ENCODE measurements at places on chromosomes 6 and 20.

- no peak for DNase-seq
Observed at GRCh38 chr6:21909321-21909720, 315.8 kb downstream of the SOX4 start.

DNA sequence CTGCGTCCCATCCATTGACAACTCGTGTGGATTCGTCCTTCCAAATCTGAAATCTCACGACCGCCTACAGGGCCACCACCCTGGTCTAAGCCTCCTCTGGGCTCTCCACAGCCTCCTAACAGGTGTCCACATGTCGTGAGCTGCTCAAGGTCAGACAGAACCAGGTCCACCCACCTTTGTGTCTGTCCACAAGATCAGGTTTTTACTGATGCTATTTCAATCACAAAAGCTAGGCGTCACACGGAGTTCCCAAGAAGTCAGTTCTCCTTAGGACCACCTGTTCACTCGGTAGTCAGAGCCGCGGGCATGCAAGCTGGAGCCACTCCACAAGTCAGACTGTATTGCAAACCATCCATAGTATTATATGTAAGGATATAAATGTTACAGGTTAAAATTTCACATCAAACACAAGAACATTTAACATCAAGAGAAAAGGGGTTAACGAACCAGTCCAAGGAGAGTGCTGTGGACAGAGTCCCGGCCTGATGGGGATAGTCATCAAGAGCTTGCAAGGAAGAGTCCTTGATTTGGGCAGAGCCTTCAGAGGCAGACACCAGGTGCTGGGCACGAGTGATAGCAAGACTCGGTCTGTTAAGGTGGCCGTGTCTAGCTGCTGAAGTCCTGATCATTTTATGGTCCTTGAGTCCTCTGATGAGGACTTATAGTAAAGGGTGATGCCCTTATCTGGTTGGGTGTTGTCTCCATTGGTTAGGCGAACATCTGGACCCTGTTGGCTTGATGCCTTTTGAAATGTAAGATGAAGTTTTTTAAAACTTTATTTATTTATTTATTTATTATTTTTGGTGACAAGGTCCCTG lies 731 bp upstream of the DNPH1 start:
- no peak for DNase-seq

GRCh38 chr6:35736982-35737412 lies at the start of gene ARMC12:
Gene ARMC12, plus strand, starts transcription at chr6:35737032. Its CDS starts 77 bp downstream, at chr6:35737109.
- DNase-seq, result no peak

- DNase-seq, result no peak
Observed at GRCh38 chr6:105250533-105250932, 70.7 kb upstream of the POPDC3 start.

DNA sequence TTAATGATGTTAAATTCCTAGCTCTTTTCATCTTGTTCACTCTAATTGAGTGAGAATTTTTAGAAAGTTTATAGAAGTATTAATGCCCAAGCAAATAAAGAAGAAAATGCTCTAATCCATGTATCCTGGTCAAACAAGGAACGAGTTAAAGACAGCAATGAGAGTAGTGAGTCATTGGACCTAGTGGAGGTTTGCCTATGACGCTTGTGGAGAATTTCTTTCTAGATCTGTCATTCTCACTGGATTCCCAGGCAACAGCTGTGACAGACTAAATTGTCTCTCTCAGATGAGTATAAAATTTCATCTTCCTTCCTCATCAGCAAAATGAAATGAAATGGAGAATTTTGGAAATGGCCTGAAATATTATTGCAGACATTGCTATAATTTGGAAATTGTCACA lies 127.9 kb downstream of the COL19A1 start:
- DNase-seq, result no peak

DNA sequence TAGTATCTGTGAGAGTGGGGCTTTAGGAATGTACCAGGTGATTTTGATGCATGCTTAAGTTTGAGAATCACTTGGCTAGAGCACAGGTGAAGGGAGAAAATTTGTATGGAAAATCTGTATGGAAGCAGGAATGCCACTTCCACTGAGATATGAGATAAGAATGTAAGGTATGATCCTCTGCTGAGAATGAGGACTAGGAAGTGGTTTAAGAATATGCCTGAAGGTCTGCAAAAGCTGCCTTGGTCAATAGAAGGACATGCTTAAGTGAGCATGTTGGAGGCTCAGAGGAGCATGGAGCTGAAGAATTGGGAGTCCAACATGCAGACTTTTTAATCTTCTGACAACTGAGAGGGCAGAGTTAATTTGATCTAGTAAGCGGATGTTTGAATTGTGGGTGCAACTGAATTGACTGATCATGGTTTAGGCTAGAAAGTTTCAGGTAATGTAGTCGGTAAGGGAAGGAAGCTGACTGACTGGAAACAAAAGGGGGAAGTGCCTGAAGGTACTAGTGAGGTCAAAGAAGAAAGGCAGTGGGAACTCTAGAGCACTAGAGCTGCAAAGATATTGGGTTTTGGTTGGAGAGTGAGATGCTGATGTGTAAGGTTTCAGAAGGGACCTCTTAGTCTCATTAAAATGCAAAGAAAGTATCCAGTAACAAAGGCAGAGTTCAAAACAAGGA lies 28.6 kb upstream of the NOTCH4 start:
- DNase-seq, result no peak

- DNase-seq, result no peak
Observed at GRCh38 chr20:14745830-14746229, 408.4 kb upstream of the FLRT3 start.

DNA sequence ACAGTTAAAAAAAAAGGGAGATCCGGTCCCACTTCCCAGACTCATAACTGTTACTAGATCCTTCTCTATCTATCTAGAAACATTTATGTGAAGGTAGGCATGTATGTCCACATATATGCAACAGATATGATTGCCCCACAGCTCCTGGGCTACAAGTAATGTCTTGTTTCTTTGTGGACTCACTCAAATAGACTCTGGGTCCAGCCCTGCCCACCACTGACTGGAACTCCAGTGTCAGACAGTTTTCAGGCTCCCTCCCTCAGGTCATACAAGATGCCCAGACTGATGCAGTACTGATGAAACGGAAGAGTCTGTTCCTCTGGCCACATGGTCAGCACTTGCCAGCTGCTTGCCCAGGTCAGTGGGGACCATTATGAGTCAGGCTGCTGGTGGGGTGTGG lies 30.8 kb upstream of the IER3 start:
- DNase-seq, result no peak

- DNase-seq, result no peak
Observed at GRCh38 chr6:107662333-107662732, 161.8 kb downstream of the SCML4 start.

- no peak for DNase-seq
Observed at GRCh38 chr20:35263532-35264341, 14.2 kb downstream of the MMP24OS start.

GRCh38 chr6:11712760-11713159 lies 65.8 kb downstream of the ADTRP start:
- DNase-seq, result no peak

- no peak for DNase-seq
Observed at GRCh38 chr20:7650086-7650879, 290.0 kb downstream of the HAO1 start.

- no peak for DNase-seq
Observed at GRCh38 chr6:125810445-125810844, 19.7 kb downstream of the NCOA7 start.

DNA sequence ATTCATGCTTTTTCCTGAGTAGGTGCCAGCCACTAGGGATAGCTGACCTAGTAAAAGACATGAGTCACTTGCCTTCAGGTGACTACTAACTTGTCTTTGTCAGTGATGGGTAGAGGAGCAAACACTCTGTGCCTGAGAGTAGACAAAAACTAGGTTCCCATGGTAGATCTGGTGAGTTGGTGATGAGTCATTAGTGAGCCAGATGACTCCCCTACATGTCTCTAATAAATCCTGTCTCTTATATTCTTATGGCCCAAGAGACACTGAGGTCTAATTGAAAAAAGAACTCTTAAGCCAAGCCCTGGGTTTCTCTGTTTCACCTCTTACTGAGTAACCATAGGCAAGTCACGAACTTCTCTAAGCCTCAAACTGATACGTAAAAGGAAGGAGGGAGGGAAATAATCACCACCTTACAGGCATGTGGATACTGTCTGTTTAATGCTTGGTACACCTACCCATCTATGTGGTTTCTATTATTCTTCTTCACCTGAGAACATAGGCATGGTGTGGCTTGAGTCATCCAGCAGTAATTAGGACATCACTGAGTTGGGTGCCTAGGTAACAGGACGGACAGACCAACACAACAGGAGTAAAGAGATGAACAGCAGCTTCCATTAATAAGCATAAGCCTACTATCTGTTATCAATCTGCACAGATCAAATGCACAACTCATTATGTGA lies 20.3 kb downstream of the TTPAL start:
- DNase-seq, result no peak

- no peak for DNase-seq
Observed at GRCh38 chr20:796921-797320, 28.6 kb upstream of the SLC52A3 start.

DNA sequence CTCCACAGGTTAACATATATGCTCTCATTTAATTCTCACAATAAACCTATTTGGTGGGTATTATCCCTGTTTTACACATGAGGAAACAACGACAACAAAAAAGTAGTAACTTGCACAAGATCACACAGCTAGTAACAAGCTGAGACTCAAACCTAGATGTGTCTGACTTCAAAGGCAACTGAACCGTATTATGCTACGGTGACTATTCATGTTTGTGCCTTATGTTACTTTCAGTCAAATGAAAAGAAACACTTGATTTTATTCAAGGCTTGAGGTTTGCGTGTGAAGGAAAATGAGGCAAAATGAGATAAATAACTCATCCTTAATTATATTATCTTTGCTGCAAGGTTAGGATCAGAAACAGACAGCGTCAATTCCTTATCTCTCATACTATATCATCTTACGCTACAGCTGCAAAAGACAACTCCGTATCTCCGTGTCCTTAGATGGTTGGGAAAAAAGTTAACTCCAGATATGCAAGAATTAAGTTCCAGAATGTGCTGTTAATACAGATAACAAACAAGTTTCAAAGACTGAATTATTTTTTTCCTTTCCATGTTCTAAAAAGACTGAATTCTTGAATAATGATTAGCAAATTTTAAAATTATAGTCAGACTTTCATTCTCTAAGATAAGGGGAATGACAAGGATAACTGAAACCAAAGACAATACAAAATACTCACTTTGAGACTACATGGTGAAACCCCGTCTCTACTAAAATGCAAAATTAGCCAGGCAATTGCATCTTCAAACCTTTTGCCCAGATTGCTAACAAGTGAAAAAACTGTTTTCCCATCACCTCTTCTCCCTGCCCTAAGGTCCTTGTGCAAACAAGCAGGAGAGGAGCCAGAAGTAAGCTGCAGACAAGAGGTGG lies 27.8 kb downstream of the STAU1 start:
- no peak for DNase-seq

DNA sequence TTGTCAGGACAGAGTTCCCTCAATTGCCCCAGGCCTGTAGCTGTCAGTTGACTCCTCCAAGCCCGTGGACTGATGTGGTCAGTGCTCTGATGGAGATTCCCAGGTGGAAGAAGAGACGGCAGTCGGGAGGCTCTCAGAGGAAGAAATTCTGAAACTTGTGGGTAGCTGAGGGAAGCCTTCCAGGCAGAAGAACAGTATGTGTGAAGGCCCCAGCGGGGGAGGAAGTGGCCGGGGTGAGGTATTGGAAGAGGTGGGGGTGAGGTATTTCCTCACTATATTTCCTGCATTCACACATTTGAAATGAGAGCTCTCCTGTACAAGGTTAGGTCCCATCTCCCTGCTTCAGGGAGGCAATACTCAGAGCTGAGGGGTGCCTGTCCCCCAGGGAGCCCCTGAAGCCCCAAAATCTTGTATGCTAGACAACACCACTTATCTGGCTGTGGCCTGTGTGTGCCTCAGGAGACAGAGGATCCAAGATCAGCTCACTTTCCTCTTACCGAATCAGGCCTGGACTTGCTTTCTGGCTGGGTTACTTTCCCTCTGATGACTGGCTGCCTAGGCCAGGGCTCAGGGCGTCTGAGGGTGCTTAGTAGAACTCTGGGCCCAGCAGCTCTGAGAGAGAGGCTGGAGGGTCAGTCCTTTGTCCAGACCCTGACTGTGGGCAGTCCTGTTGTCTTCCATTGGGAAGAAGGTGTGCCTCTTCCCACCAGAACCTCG lies 49.3 kb upstream of the MYL9 start:
- DNase-seq, result no peak

DNA sequence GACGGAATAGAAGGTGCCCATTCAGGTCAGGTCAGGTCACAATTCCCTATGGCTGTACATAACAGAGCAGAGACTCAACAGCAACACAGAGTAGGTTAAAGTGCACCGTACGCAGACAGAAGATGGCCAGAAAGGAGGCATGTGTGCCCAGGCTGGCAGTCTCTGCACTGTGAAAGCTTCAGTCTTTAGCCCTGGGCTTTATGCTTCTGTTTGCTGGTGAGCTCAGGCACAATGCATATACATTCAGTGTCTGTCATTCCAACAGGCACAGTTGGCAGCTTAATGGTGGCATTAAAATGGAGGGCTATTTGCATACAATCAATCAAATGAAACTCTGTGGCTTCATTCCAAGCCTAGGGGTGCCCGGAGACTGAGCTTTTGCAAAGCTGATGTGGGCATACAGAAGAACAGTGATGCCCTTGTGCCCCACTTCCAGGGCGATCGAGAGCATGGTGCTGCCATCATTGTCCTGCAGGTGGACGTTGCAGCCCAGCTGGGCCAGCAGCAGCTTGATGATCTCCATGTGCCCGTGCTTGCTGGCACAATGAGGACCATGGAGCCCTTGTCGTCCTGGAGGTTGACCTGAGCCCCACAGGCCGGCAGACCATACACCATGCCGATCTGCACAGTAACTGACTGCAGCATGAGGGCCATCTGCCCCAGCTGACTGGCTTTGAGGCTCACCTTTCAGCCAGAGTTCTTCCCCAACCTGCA lies 22.4 kb downstream of the TRMT6 start:
- no peak for DNase-seq

GRCh38 chr6:154213782-154214181 lies 142.8 kb downstream of the IPCEF1 start:
- no peak for DNase-seq

DNA sequence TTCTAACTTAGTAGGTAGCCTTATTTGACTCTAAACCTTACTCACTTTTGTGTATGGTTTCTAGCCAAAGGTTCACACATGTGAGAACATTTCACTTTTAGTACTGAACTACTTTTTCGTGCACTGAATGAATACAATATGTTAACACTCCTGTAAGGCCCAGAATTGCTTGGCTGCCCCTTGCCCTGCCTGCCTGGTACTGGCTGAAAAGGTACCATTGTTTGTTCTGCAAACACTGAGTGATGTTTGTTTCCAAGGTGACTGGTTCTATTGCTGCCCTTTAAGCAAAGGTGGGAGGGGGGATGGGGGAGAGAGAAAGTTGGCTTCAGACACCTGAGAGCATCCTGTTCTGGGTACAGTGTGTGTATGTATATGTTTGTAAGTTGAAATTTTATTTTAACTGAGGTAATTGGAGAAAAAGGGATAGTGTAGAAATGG lies 31.2 kb downstream of the RREB1 start:
- no peak for DNase-seq

- no peak for DNase-seq
Observed at GRCh38 chr6:7390226-7390878, 744 bp downstream of the RIOK1 start.

DNA sequence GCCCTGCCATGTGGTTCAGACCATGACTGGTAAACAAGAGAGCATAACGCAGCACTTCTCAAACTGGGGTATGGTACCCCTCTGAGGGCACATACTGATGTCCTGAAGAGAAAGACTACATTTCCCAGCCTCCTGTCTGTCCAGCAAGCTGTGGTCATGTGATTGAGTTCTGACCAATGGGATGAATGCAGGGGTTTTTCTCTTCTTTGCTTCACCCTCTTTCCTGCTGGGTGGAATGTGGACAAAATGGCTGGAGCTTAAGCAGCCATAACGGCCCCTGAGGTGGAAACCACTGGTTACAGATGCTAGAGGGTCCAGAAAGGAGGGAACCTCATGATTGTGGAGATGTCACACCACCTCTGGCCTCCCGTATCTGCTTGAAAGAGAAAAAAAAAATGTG lies 19.4 kb upstream of the KCNB1 start:
- no peak for DNase-seq

Data from NCI-H1694 (cell line).